HFF-Myc (cell line): ENCODE measurements at places on chromosomes 6 and 20.

DNA sequence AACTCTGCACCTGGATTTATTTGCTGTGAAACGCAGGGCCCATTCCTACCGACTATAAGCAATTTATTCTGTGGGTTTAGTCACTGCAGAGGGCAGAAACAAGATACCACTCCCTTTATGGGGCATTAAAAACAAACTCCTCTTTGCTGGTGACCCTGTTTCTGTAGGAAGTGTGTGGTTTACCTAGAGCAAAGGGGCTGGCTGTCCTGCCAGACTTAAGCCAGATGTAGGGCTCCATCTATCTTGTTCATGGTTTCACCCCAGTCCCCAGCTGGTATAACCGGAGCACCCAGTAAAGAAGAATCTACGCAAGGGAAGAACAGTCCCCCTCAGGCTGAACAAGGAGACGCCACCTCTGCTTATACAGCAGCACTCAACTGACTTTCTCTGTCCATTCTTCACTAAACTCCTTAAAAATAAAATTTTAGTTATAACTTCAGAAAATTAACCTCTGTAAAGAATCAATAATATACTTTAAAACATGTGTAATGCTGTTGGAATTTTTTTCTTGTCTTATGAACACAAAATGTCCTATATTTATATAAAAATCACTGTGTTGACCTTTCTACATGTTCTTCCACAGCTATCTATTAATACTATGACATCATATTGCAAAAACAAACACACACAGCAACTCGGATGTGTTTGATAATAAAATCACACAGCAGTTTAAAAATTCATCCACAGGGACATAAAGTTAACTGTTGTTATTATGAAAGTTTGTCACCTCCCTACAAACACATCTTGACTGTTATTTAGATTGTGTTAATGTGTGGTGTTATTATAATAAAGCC is 126.1 kb upstream of the RPS6KA2 start:
- DNase-seq = no peak

- no peak for DNase-seq
Observed at GRCh38 chr6:30683183-30683979, 3.1 kb downstream of the PPP1R18 start.

DNA sequence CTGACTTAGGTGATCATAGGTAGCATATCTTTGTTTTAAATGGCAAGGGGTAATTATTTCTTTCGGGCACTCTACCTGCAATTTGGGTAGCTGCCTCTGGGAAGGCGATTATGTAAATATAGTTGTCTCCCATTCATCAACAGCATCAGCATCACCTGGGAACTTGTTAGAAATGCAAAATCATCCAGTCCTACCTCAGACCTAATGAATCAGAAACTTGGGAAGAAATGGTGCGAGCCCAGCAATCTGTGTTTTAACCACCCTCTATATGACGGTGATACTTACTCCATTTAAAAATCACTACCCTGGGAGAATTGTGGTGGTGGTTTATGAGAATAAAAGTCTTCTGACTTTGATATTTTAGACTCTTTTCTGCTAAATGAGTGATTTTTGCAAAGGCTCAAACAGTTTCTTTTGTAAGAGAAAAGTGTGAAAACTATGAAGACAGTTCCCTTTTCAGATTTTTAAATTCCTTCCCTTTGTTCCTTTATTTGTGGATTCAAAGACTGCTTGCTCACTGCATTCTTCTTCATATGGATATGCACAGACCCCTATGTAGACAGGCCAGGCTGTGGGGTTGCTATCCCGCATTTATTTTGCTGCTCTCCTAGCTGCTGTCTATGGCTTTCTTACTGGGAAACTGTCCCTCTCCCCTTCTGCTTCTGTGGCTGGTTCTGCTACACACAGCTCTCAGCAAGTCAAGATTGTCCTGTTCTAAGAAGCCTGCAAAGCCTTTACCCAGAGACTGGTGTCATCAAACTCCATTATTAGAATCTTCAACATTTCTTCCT is 365.3 kb downstream of the RNF144B start:
- no peak for DNase-seq

GRCh38 chr6:39490108-39490507 is 167.6 kb upstream of the KCNK16 start:
- DNase-seq = no peak

GRCh38 chr20:22581437-22582385 is 2.7 kb downstream of the FOXA2 start:
- no peak for DNase-seq

DNA sequence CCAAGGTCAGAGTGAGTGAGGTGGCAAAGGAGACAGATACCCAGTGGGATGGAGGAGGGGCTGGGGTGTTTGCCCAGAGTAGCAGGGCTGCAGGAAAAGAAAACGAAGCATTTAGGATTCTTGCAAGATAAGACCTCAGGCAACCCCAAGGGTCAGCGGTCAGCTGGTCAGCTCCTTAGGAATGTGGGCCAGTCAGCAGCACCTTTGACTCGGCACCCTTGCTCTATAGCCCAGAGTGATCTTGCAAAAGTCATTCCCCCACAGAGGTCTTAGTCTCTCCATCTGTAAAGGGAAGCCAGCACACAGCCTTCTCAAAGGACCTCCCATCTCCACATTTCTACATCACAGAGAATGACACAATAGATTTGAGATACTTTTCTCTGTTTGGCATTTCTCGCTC is 56.7 kb downstream of the VEGFA start:
- no peak for DNase-seq

GRCh38 chr6:99236010-99236409 is 113.5 kb downstream of the FAXC start:
- no peak for DNase-seq

- DNase-seq = no peak
Observed at GRCh38 chr20:32204205-32205109, 3.1 kb downstream of the PLAGL2 start.

- DNase-seq = no peak
Observed at GRCh38 chr6:97133067-97133466, 149.9 kb downstream of the MMS22L start.

DNA sequence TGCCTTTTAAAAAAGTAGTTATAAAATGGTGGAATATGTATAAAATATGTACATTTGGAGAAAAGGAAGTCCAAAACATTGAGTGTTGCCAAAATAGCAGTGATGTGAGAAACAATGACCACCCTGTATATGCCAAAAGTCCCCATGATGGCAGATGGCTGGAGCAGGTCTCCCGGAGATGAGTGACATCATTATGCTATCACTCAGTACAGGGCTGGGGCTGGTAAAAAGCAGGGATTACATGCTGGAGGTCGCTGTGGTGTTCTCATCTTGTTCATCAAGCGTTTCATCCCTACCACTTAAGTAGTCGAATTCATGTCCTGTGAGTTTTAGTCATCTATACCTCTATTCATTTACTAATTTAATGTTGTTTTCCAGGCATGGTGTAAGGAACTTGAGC is 315.3 kb upstream of the SLC35B3 start:
- DNase-seq = no peak

DNA sequence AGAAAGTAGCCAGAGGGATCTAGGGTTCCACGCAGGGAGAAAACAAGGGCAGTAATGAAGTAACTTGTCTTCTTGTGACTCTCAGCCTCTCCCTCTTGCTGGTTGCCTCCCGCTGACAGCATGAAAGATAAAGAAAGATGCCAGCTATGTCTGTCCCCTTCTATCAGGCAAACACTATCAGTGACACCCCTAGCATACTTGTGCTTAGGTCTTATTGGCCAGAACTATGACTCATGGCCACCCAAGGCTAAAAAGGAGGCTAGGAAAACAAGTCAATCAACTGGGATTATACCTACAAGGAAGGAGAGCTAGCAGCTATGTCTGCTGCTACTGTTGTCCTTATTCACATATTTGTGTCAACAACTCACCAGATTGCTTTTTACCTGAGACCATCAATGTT is 206.8 kb upstream of the SOX4 start:
- DNase-seq = no peak

- no peak for DNase-seq
Observed at GRCh38 chr6:15800841-15801617, 138.2 kb upstream of the DTNBP1 start.

GRCh38 chr6:26367114-26367513 is 2.1 kb downstream of the BTN3A2 start:
- no peak for DNase-seq

- no peak for DNase-seq
Observed at GRCh38 chr6:158184608-158185007, 16.5 kb downstream of the GTF2H5 start.

DNA sequence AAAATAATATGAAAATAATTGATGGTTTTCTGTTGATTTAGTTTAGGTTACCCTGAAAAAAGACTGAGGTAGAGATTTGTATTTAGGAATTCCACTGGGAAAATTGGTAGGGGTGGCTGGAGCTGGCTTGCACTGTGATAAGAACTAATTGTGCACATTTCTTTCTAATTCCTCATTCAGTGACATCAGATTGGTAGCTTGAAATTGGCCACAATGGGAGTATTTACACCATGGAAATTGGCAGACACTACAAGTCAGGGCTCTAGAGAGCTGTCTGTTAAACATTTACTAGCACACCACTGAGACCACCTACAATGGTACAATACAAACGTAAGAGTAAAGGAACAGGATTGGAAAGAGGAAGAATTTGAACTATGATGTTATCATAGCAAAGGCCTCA is 52.0 kb upstream of the ISM1 start:
- DNase-seq = no peak

GRCh38 chr6:11329726-11330412 is 97.4 kb upstream of the NEDD9 start:
- DNase-seq = no peak

DNA sequence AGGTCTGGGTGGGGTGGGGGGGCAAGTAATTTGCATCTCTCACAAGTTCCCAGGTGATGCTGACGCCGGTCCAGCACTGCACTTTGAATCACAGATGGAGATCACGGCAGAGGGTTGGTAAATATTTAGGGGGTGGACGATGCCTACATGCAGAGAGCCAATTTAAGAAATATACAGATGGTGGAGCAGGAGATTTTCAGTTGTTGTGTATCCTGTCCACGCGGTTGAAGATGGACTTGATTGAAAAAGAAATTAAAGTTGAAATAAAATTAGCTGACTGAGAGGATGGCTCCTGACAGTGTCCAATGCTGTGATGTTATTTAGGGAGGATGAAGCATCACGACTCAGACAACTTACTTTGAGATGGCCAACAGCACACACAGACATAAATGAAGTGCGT is 74.6 kb downstream of the PHACTR3 start:
- no peak for DNase-seq

DNA sequence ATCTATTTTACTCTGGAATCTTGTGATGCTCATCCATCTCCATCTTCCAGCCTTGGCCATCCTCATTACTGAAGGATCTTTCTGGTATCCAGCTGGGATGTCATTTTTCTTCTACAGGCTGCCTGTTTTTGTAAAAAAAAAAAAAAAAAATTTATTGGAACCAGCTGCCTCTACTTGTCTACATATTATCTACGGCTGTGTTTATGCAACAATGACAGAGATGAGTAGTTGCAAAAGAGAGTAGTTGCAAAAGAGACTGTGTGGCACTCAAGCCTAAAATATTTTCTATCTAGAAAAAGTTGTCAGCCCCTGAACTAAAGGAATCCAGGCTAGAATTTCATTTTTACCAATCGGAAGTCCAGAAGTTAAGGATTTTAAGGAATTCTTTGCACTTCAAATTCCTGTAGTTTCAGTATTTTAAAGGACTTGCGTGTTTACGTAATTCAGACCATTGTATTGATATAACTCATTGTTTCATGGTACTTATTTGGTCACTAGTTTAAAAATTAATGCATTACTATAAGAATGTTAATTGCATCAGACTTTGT is 38.6 kb upstream of the PLCG1 start:
- DNase-seq = no peak

DNA sequence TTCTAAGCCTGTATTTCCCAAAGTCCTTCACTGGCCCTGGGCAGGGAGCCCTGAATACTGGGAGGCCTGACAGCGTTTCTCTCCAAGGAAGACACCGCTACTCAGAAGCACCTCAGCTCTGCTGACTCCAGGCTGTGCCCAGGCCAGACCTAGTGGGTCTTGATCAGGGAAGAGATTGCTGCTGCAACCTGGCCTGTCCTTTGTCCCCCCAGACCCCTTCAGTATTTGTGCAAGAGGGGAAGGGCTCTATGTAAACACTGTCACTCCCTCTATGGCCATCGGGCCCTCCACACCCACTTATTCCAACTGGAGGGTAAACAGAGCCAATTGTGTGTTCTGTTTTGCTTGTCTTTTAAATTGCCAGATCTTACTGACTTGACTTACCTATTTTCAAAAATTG is 20.6 kb downstream of the PLEKHG1 start:
- no peak for DNase-seq

GRCh38 chr6:143165315-143165855 is 104.7 kb downstream of the AIG1 start:
- no peak for DNase-seq

GRCh38 chr6:163398815-163399214 is 15.7 kb upstream of the QKI start:
- DNase-seq = no peak

GRCh38 chr6:97064578-97064977 is 140.1 kb downstream of the KLHL32 start:
- no peak for DNase-seq

GRCh38 chr6:21840428-21840827 is 246.9 kb downstream of the SOX4 start:
- no peak for DNase-seq

- DNase-seq = no peak
Observed at GRCh38 chr6:89361171-89361570, 8.6 kb upstream of the UBE2J1 start.

DNA sequence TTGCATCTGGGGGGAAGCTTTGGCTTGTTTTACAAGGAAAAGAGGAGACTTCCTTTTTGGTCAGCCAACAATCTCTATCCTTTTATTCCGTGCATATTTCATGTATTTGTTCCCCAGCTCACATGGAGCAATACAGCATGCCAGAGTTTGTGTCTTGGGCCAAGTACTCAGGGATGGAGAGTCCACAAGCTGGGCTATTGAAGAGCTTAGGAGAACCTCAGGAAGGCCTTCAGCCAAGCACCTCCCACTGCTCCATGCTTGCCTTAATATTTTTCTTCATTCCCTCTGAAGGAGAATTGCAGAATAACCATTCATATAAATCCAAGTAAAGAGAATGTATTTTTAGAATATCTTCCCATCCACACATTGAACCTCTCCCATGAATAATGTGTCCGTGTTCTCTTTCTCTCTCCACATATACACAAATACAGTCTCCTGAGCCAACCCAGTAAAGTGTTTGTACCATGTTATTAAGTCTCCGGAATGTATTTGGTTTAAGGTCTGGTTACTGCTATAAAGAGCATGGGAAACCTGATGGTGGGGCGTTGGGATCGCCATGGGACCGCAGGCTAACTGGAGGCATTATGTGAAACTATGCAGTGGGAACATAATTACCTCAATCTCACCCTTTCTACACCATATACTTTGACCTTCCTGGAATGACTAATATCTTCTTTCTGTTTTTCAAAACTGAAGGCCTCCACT is 3.0 kb downstream of the LAMA4 start:
- no peak for DNase-seq

DNA sequence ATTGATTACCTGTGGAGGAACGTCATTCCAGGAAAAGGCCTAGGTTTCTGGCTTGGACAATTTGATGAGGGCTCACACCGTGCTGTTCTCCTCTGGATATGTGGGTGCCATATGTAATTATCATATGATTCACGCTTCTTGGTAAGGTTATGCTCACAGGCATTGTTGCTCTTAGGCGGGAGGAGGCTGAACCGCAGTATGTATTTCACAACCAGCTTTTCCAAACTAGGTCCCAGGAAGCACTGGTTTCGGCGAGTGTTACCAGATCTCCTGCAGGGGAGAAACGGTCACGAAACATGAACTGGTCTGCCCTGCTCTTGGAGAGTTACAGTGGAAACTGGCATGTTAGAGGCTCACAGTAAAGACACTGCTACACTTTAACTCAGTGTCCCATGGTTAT is 793 bp upstream of the FAM50B start:
- no peak for DNase-seq

- no peak for DNase-seq
Observed at GRCh38 chr6:145031001-145031400, 704.3 kb downstream of the EPM2A start.
